Parietal lobe (tissue), 2 donors: ENCODE measurements at places on chromosomes 6 and 20. TPM values are rescaled to one million over a fixed set of nuclear protein-coding genes. Genes with fewer than 3 reads are reported as not detected.

Gene COL19A1
- 4.7 TPM for total RNA-seq

Gene ARMH2
- total RNA-seq = not detected

Gene HLA-DPA1
- total RNA-seq = 0.94 TPM

Gene TAGAP
- 0.94 TPM for total RNA-seq

Gene TP53INP2
- 9.1 TPM for total RNA-seq
